Sigmoid colon (tissue), 7 donors: ENCODE measurements at places on chromosomes 5 and 9. TPM values are rescaled to one million over a fixed set of nuclear protein-coding genes. Genes with fewer than 3 reads are reported as not detected.

Gene SNCAIP
- 4.3 TPM for total RNA-seq

Gene HRH2
- total RNA-seq, result 2.5 TPM

Gene NDST1
- 45.3 TPM for total RNA-seq

Gene ALDH1A1
- 353 TPM for total RNA-seq

Gene IQGAP2
- total RNA-seq, result 15.0 TPM

Gene CERCAM
- 19.7 TPM for total RNA-seq

Gene GARIN3
- total RNA-seq, result not detected

Gene ZNF300
- 4.3 TPM for total RNA-seq
